Activated T-cell treated with anti-CD3 and anti-CD28 coated beads for 1 hour (primary cell): ENCODE measurements at places on chromosomes 3 and 15.

- DNase-seq = no peak
These were observed 51.4 kb downstream of the RYK start for GRCh38 chr3:134199240-134199639.

DNA sequence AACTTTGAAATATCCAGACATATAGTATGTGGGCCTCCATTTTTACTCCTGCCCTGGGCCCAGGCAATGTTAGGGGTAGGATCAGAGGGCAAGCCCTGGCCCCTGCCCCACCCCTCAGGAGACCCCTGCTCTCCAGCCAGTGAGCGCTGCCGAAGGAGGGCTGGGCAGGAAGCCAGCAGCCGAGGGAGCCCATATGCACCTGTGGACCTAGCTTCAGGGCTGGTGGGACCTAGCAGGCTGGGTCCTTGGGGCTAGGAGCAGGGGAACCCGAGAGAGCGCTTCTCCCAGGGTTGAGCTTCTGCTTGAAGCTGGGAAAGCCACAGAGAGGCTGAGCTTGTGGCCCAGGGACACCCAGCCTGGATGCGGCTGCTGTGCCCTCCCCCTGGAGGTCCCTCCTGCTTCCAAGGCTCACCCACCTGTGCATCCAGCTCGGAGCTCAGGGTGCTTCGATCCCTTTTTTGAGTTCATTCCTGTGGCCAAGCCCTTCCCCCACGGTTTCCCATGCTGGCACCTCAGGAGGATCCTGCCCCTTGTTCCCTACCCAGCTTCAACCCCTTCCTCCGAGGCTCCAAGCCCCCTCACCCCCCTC lies 21.0 kb upstream of the CYP11A1 start:
- DNase-seq = no peak

GRCh38 chr3:69628951-69629350 lies 110.3 kb upstream of the MITF start:
- no peak for DNase-seq

GRCh38 chr15:83651541-83651940 lies 2.4 kb upstream of the ADAMTSL3 start:
- DNase-seq = no peak

DNA sequence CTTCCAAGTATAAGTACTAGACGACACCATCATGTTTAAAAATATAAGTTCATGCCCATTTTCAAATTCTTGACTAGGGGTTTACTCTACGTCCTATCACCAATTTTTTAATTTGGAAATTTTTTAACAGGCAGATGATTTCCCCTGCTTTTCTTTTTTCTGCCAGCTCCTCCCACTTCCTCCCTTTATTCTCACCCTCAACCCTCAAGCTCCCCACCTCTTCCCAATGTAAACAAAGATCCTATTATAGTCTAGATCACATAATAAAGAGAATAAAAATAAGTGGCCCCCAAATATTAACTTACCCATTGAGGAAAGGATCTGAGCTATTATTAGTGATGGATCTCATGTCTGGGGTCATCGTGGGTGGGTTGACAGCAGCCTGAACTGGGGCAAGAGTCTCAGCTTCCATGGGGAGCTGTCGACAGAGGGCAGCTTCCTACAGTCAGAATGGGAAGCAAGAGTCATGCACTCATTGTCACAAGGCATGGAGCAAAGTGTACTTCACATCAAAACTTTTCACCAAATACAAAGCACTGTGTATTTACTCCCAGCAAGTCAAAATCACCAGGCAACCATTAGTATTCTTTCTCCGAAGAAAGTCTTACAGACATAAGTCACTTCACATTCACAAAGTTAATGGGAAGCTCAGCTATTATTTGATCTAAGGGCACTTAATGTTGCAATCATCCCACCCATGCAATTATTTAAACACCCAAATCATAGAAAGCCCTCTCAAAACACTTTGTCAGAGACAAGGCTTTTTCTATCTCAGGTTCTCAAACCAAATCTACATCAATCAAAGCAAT lies 53.2 kb downstream of the TM4SF4 start:
- no peak for DNase-seq

DNA sequence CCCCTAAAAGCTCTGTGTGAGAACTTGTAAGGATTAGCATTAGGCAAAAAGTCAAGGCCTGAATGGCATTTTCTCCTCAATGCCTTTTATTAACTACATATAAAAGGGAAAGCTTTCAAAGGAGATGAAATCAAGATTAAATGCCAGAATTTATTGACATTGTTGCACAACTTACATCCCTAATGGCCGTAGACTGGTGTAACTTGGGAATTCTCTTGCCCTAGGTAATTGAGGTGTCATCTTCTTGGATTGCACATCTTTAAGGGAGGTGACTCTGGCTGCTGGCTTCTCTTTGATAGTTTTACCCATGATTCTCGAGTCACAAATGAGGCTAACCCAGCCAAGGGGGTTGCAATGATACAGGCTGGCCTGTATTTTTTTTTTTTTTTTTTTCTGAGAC lies 249.1 kb downstream of the TBL1XR1 start:
- no peak for DNase-seq

DNA sequence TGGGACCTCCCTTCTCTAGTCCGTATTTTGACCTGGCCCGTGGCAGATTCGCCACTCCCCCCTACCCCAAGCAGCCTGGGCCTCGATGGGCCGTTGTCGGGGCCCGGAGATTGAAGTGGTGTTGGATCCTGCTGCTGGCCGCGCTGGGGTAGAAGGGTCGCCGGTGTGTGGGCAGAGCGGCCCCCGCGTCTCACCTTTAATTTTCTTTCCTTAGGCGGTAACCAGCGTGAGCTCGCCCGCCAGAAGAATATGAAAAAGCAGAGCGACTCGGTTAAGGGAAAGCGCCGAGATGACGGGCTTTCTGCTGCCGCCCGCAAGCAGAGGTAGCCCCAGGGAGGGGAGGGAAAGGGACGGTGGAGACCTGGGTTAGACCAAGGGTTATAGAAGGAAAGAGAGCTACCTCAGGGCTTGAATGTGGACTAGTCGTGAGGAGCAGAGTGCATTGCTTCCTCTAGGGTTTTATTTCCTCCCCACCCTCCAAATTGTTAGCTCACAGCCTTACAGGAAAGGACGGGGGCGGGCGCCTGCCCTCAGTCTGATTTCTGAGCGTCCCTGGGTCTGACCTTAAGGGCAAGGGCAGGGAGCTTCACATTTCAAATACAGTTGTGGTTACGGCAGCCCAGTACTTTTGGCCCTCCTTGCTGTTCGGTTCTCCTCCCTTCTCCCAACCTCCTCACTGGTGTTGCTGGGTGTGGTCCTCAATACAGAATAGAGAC lies 799 bp downstream of the SERF2 start:
- no peak for DNase-seq

DNA sequence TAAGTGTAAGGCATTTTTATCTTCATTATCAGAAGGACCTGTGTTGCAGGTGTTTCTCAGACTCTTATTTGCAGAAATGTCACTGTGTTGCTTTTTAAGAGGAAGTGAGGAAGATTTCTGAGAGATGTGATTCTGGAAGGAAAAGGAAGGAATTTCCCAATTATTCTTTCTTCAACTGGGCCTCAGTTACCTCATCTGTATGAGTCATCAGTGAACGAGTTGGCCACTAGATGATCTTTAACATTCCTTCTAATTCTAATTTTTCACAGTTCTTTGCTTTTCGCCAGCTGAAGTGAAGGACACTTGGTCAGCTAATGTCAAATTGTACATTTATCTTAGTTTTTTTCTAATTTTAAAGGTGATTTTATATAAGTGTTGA lies 28.9 kb downstream of the CLEC3B start:
- DNase-seq = no peak

DNA sequence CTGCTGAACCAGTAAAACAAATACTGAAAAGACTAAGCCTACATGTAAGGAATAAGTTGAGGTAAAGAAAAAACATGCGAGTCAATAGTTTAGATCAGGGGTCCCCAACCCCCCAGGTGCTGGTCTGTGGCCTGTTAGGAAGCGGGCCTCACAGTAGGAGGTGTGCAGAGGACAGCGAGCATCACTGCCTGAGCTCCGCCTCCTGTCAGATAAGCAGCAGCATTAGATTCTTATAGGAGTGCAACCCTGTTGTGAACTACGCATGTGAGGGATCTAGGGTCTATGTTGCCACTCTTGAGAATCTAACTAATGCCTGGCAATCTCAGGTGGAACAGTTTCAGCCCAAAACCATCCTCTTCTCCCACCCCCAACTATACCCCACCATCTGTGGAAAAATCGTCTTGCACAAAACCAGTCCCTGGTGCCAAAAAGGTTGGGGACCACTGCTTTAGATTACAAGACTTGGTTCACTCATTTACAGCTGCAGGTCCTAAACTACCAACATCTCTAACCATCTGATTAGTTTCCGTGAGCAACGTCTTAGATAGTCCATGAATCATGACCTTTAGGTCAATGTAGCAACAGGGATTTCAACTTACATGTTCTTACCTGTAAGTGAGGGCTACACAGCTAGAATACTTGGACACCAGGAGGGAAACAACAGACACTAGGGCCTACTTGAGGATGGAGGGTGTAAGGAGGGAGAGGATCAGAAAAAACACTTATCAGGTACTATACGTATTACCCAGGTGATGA lies 66.7 kb downstream of the TRANK1 start:
- DNase-seq = no peak

DNA sequence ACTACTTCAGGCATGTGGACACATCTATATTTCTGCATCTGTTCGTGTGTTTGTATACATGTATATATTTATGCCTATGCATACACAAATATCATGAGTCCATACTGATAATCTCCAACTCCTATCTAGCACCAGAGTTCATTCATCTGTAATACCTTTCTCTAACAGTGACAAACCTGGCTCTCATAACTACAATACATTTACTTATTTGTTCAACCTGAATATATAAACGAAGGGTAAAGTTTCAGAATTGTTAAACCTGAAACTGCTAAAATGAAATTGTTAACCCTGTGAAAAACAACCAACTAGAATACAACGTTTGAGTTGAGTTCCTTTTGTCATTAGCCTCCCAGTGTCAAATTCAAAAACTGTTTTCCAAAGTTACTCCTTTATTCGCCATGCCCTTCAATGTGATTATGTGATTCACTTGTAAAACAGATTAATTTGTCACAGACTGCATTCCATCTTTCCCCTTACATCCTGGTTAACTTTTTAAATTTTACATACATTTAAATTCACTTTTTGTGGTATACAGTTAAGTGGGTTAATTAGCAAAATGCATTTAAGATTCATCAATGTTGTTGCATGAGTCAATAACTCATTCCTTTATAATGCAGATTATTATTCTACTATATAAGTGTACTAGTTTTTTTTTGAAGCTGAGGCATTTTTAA lies 58.5 kb downstream of the PIK3R4 start:
- no peak for DNase-seq

GRCh38 chr3:170730071-170730812 lies 139.8 kb downstream of the RPL22L1 start:
- DNase-seq = no peak

GRCh38 chr3:53775834-53776251 lies 70.4 kb downstream of the CHDH start:
- DNase-seq = no peak

DNA sequence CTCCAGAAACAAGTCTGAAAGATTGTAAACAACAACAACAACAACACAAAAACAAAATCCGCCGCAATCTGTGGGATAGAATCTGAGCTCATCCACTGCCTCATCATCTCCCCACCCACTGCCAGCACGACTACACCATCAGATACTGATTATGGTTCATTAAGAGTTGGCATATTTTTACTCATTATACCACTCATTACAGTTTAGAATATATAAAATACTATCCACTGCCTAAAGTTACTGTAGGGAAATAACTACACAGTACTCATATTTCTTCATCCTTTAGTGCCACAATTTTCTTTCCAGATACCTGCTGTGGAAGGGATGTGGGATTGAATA lies 152.5 kb upstream of the PEX5L start:
- DNase-seq = no peak

GRCh38 chr3:187082758-187083375 lies 56.4 kb downstream of the RPL39L start:
- DNase-seq = no peak

DNA sequence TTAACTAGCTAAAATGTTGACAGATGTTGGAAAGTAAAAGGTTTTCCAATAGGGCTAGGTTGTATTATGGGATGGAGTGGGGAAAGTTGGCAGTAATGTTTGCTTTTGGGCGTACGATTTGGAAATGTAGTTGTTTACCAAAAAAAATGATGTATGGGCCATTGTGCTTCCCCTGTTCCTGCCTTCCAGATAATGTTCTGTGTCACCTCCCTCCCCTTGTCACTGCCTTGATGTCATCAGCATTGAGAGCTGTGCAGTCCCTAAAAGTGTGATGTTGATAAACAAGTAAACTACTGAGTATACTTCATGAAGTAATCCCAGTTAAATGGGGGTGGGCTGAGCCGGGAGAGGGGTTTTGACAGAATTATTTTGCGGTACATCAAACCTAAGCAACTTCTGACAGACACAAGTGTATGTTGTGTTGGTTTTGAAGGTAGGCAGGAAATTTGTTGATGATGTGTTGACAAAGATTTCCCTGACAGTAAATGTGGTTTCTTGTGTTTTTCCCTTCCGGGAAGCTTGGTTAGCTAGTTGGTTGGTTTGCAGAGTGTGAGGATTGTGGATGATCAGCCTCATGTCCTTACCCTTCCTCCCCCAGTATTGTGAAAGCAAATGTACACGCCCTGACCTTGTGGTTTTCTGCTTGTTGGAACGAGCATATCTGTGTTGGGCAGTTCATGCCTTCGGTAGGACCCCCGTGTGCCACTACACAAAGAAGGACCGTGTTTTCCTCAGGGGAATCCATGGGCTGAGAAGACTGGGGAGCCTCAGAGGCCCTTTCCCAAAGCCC lies 87.3 kb downstream of the PGPEP1L start:
- DNase-seq = no peak
